Right ventricle myocardium superior (tissue), 1 donor: ENCODE measurements at places on chromosomes 16 and 17.

- no peak for DNase-seq
These were observed 27.9 kb downstream of the SMPD3 start for GRCh38 chr16:68420366-68420942.

DNA sequence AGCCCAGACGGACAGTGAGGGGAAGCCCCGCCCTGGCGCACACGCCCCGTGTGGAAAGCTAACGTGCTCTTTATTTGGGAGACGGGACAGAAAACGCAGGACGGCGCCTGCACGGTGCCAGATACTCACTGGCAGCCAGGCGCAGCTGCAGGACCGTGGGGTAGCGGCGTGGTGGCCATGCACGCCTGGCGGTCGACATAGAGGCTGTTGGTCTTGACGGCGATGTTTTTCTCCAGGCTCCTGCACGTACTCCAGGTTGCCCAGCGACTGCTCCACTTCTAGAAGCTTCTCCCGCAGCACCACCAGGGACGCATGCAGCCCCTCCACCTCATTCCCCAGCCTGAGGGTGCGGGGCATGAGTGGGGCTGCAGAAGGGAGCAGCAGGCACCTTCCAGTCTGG, 5.1 kb upstream of the C1QTNF8 start:
- DNase-seq, result no peak

- DNase-seq, result no peak
These were observed 131.1 kb downstream of the ABCC1 start for GRCh38 chr16:16080465-16081065.

DNA sequence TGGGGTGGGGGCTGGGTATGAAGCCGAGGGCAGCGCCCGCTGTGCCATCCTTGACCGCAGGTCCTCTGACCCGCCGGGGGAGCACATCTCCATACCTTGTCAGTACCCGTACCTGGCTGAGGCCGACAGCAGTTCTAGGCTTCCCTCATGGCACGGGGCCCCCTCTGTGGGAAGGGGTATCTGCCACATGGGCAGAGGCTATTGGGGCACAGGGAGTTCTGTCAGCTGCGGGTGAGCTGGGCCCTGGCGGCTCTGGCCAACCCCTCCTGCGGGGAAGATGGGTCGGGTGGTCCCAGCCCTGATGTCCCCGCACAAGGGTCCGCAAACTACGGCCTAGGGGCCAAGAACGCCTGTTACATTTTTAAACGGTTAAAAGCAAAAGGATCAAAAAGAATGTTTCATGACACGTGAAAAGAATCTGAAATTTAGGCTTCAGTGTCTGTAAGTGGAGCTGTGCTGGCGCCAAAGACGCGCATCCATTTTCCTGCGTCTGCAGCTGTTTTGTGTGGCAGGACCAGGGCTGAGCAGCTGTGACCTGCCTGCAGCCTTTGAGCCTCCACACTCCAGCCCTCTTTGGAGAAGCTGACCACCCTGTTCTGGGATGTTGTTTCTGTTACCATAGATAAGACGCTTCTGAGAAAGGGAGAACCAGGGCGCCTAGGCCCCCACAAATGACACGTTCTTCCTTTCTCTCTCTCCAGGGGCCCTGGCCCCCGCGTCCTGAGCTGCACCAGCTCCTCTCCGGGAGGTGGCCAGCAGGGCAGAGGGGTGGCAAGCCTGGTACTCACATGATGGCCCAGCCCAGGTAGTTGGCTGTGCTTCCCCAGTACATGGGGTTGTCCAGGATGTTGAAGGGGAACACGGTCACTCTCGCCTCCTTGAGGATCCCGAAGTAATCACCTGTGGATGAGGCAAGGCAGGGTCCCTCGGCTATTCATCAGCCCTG, 12.7 kb upstream of the RASD1 start:
- peak; percentile 26 for DNase-seq

DNA sequence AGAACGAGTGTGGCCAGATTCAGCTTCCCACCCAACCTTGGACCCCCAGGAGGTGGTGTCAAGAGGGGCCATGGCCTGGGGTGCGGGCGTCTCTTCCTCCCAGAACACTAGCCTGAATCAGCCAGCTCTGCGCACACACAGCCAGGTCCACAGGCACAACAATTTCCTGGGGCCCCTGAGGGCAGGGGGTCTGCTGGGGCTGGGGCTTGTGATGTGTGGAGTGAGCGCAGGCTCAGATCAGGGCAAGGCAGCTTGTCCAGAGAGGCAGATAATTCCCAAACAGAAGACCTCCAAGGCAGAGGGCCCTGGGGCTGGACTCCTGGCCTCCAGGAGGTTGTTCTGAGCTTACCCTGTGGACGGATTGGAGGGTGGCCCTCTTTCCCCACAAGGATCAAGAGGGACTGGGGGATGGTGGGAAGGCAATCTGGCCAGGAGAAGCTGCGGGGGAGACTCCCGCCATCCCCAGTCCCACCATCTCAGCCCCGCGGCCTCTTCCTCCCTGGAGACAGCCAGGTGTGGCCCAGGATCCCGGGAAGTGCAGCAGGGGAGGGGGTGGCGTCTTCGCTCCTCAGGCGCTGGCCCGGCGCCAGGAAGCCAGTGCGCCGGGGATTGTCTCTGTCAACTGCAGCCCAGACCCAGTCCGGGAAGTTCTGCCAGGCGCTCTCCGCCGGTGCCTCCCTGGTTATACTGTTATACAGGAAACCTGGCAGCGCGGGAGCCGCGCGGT, 52.0 kb upstream of the AMZ2 start:
- peak; percentile 59 for DNase-seq

GRCh38 chr17:373613-374230, 21.1 kb upstream of the RPH3AL start:
- peak; percentile 66 for DNase-seq

GRCh38 chr17:78759969-78760352, 22.1 kb downstream of the CYTH1 start:
- no peak for DNase-seq

- no peak for DNase-seq
These were observed 109.5 kb downstream of the ANKFN1 start for GRCh38 chr17:56262803-56263202.

- no peak for DNase-seq
These were observed 38.5 kb downstream of the VPS53 start for GRCh38 chr17:676060-676700.

- no peak for DNase-seq
These were observed 1349.6 kb upstream of the CDH8 start for GRCh38 chr16:63385714-63386432.

DNA sequence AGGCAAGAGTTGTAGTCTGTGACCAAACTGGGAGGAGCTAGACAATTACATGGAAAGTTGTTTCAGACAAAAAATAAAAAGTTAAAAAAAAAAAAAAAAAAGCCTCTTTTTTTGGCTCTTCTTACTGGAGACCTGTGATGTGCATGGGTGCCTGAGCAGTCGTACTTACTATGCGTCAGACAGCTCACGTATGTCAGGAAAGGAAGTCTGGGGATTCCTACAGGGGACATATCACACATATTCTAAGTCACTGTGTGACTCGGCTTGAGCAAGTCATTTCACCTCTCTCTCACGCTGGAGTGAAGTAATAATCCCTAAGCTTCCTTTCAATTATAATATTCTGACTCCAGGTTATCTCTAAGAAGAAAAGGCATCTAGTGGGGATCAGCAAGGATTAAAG, 6.0 kb downstream of the SLFN14 start:
- DNase-seq, result no peak

GRCh38 chr16:48087639-48088038, 68.2 kb downstream of the ABCC12 start:
- DNase-seq, result peak; percentile 45

DNA sequence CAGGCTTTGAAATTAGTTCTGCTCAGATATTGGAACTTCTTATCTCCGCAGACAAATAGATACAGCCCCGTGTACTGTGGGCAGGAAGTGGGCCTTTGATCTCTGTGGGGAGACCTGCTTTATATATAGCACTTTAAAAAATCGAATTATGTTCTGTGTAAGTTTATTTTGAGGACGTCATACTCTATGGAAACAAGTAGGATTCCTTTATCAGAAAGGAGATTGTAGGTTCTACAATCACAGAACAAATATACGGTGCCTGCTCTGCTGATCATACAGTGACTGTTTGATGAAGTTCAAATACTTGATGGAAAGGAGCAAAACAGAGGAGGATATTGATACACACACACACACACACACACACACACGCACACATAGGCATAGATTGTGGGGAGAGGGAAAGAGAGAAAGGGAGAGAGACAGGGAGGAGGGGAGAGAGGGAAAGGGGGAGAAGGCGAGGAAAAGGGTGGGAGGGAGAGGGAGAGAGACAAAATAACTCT, 14.7 kb upstream of the TMEM220 start:
- DNase-seq, result no peak

- DNase-seq, result no peak
These were observed 2.0 kb upstream of the C17orf113 start for GRCh38 chr17:42052346-42052877.

DNA sequence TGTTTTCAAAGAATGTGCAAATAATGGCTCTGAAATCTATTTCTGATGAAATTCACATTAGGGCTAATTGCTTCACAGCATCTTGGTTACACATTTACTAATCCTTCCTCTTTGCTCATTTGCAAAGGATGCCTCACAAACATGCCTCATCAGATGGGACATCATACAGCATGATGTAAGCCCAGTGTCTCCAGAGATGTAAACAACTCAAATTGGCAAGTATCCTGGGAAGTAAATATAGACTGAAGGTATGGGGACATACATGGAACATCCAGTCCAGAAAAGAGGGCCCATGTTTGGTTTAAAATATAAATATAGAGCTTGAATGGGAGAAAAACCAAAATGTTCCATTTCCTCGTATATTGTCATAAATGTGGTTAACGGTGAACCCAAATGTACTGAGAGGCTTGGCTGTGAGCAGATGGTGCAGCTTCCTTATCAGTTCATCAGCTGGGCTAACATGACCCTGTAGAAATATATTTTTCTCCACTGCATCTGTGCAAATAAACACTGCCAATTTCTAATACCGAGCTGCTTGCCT, 142.9 kb upstream of the NUDT7 start:
- DNase-seq, result no peak

GRCh38 chr17:28957992-28958355, 6.7 kb upstream of the PHF12 start:
- DNase-seq, result no peak

GRCh38 chr16:30030841-30031413, at the start of gene TLCD3B:
Gene TLCD3B, minus strand, starts transcription at chr16:30031271. Its CDS starts 744 bp downstream, at chr16:30030527.
- DNase-seq, result no peak

DNA sequence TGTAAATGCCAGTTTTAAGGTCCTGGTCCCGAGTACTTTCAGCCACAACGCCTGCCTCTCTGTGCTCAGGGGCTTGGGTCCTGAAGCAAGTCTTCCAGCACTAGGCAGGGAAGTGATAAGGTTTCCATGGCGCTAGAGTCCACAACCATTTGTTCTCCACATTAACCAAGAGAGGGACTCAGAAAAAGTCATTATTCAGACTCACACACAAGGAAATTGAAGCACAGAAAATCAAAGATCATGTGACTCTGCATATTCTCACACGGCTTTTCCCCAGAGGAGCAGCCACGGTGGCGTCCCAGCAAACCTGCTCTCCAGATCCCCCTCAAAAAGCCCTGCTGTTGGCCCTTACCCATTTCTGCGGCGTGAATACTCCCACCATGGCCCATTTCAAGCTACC, 9.7 kb downstream of the ENPP7 start:
- DNase-seq, result no peak

DNA sequence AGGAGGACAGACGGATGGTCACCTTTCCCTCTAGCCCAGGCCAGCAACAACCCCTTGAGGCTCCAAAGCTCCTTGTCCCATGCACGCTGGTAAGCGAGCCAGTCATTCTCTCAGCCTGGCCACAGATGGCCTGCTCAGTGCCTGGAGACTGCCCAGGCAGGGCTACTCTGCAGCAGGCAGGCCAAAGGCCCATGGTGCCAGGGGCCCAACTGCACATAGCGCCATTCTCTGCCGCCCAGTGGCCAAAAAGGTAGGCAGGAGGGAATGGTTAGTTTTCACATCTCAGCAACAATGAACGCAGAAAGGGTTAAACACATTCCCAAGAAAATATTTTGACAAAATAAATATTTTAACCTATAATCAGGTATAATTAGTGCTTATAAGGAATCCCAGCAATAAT, 7.7 kb upstream of the SREBF1 start:
- DNase-seq, result no peak

DNA sequence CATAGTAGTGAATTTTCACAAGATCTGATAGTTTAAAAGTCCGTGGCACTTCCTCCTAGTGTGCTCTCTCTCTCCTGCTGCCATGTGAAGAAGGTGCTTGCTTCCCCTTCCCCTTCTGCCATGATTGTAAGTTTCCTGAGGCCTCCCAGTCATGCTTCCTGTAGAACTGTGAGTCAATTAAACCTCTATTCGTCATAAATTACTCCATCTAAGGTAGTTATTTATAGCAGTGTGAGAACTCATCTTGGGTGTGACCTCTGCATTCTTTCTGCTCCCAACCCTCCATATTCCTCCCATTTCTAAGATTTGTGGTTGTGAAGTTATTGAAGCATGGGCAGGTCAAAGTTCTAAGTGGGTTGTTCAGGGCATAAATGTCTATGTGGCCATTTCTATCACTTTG, 62.1 kb upstream of the ADAMTS18 start:
- no peak for DNase-seq

- no peak for DNase-seq
These were observed 3.3 kb downstream of the ITGA3 start for GRCh38 chr17:50059256-50059655.

- no peak for DNase-seq
These were observed at the start of gene KREMEN2 for GRCh38 chr16:2963723-2964474. Gene KREMEN2, plus strand, starts transcription at chr16:2964275. Its CDS starts 246 bp downstream, at chr16:2964521.

DNA sequence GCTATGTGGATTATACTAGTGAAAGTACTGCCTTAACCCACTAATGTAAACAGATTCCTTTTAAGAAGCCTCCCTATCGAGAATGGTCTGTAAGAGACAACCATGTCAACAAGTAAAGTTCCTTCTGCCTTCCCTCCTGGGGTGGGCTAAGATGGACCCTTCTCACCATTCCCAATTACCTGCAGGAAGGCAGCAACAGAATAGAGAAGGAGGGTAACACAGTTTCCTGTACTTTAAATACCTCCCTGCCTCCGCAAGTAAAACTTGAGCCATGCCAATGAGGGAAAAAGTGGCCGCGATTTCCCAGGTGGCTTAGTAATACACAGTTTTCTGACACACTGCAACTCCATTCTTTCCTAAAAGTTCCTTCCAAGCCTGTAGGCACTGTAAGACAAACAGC, 45.2 kb downstream of the TOX3 start:
- no peak for DNase-seq

- no peak for DNase-seq
These were observed 57.2 kb downstream of the WDR45B start for GRCh38 chr17:82590881-82591539.

- no peak for DNase-seq
These were observed 1.8 kb downstream of the ODF4 start for GRCh38 chr17:8341456-8341855.

DNA sequence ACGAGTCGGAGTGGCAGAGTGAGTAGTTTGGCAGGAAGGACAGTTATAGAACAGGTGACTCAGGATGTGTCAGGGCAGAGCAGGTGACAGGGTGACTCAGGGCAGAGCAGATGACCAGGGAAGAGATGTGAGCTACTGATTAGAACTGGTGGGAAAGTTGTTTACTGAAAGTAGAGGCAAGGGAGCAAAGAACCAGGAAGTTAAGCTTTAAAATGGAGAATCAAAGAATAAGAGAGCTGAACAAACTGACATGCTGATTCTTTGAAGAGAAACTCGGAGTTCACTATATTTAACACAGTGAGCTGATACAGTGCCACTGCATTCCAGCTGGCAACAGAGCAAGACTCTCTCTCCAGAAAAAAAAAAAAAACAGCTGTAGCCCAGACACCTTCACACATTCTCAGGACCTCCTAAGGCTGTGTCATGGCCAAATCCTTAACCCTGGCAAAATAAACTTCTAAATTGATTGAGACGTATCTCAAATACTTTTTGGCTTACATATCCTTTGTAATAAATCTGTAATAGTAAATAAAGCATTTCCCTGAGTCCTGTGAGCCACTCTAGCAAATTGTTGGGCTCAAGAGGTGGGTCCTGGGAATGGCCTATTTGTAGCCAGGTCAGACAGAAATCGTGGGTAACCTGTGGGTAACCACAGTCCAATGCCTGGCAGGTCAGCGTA, 12.3 kb upstream of the UBE2I start:
- DNase-seq, result no peak
